Inflammatory macrophage (primary cell): ENCODE measurements at places on chromosomes 7 and 10.
A peak's percentile ranks its signal among the peaks of the same experiment; 100 is the strongest.

- DNase-seq = no peak
Observed at GRCh38 chr7:78895393-78895792, 558.1 kb downstream of the MAGI2 start.

DNA sequence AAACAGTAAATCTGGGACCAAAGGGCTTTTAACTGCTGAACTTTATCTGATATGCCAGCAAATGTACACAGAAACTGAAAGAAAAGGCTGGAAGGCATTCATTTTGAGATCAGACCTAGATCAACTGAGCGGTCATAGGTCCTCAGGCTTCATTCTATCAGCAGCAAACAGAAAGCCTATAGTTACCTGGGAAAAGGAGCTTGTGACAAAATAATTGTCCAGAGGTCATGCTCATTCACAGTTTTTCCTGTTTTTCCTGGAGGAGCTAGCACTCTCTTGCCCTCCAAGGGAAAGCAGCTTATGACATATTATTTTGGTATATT, 320.2 kb downstream of the AHR start:
- no peak for DNase-seq

GRCh38 chr7:127251036-127251464, 1.7 kb downstream of the GRM8 start:
- DNase-seq = no peak

GRCh38 chr7:37352974-37353948, 95.4 kb downstream of the ELMO1 start:
- DNase-seq = peak; percentile 39

DNA sequence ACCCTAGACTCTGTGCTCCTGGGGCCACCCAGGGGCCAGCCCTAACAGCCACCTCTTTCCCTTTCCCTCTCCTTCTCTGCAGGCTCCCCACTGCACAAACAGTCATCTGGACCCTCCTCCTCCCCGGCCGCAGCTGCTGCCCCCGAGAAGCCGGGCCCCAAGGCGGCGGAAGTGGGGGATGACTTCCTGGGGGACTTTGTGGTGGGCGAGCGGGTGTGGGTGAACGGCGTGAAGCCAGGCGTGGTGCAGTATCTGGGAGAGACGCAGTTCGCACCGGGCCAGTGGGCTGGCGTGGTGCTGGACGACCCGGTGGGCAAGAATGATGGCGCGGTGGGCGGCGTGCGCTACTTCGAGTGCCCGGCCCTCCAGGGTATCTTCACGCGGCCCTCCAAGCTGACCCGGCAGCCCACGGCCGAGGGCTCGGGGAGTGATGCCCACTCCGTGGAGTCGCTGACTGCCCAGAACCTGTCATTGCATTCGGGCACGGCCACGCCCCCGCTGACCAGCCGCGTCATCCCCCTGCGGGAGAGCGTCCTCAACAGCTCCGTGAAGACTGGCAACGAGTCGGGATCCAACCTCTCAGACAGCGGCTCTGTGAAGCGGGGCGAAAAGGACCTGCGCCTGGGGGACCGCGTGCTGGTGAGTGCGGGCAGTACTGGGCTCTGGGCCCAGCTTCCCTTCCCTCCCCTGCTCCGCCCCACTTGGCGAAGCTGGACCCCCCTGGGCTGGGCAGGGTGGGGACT, 49.3 kb downstream of the CLIP2 start:
- DNase-seq = no peak

DNA sequence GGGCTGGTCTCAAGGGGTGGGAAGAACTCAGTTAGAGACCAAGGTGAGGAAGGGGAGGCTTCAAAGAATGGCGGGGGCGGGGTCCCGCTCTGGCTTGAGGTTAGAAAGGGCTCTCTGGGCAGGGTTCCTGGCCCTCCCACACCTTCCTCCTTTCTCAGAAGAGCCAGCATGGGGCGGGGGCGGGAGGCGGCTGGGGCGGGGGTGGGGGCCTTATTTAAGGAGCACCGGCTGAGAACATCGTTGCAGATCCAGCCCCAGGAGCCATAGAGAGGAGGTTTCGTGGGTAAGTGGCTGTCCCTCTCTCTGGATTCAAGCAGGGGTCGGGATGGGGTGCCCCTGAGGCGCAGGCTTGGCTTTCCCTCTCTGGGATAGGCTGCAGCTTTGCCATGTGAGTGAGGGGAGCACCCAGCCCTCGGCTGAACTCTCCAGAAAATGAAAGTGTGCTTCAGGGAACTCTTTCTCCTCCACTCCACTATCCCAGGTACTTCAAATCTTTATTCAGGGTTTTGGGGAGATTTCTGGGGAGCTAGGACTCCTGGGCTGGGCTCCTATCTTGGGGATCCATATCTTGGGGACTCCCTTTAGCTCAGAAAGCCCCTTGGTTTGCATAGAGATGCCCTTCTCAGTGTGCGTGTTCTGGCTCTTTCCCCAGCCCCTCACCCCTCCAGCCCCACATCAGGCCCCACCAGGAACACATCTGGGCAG, 3.3 kb upstream of the CUEDC2 start:
- peak; percentile 81 for DNase-seq

GRCh38 chr7:20440472-20441105, 109.9 kb downstream of the ITGB8 start:
- peak; percentile 40 for DNase-seq

DNA sequence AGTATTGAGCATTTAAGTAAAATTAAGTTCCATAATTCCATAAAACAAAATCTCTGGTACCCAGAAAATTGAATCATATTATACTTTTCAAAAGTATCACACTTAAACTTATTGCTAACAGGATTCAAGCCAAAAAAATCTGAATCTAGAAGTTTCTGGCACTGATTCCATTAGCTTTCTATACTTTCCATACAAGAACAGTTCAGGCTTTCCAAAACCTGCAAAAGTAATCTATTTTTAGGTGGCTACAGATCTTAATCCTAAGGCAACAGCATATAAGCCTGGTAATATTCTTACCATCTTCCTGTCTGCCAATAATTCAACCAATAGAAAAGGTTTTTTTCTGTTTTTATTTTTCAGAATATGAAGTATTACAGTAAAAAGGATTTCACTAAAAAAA, 185.0 kb downstream of the CRPPA start:
- no peak for DNase-seq

- DNase-seq = peak; percentile 2
Observed at GRCh38 chr10:27568196-27569175, 64.4 kb downstream of the RAB18 start.

DNA sequence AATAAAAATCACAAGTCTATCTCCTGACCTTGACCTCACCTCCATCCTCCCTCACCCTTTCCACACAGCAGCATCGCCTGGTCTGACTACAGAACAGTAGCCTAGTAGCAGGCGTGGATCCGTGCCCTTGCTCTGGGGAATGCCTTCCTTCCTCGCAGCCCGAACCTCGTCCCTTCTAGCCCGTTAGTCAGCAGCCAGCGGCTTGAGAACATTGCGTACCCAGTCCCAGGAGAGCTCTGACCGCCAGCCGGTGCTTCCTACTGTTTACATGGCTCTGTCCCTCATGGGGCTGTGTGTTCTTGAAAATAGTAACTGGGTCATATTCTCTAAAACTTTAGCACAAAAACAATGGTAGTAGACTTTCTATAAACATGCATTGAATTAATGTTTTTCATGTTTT, 682.7 kb upstream of the IGFBP3 start:
- no peak for DNase-seq

DNA sequence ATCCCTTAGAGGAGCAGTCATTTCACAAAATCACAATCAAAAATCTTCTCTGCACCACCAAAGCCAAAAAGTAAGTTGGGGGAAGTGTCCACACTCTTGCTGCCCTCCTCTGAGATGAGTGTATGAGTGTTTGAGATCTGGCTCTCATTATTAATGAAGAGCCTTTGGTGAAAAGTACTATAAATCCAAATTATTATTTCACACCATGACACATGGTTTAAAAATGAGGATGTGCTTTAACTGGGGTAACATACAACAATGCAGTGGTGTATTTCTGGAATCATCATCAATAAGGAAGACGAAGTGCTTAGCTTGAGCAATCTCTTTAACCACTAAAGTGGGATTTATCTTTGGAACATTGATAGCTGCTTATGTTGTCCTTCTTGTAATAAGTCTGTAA, 114.2 kb upstream of the ADAM12 start:
- no peak for DNase-seq

DNA sequence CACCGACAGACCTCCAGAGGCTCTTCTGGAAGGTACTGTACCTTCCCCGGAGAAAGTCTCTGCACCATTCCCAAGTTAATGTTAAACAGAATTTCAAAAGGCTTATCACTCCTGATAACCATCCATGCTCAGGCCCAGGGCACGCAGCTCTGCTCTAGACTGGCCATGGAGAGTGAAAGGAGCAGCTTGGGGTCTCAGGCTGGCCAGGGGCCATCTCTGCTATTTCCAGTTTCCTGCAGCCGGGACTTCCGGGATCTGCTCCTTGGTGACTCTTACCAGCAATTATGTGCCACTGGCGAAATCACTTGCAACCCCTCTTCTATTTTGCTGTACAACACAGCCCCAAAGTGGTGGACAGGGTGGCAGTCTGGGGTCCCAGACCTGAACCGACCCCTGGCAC, 6.0 kb downstream of the CLDN15 start:
- no peak for DNase-seq

DNA sequence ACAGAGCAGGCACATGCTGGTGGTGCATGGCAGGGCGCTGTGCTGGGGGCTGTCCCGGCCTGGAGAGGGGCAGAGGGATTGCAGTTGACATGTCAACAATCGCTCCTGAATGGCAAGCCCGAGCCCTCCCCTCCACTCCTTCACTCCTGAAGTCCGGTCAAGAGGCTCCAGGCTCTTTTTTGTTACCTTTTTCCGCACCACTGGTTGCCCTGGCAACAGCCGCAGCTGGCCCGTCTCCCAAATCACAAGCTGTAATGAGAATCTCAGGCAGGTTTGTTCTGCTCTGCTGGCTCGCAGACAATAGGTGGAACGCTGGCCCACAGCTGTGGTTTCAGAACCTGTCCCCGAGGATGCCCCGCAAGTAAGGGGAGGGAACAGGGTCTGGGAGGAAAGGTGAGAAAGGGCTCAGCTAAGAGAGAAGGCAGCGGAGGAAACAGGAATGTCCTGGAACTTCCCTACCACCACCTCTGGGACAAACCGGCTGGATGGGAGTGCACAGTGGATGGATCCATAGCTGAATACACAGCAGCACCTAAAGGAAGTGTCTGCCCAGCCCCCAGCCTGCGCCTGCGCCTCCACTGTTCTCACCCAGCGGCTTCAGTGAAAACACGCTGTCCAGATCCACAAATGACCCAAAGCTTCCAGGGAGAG, 58.9 kb downstream of the CALML3 start:
- no peak for DNase-seq

DNA sequence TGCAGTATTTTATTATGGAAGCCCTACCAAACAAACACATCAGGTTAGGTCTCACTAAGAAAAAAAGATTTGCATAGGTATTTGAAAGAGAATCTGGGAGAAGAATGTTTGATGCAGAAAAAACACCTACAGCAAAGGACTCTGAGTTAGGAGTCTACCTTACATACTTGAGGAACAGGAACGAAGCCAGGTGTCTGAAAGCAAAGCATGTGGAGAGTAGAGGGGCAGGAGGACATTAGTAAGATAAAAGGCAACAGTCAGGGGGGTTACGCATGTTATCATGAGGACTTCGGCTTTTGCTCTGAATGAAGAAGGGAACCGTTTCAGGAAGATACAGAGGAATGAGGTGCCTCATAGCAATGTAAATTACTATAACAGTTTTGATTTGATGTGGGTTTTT, 87.9 kb upstream of the PTER start:
- no peak for DNase-seq

DNA sequence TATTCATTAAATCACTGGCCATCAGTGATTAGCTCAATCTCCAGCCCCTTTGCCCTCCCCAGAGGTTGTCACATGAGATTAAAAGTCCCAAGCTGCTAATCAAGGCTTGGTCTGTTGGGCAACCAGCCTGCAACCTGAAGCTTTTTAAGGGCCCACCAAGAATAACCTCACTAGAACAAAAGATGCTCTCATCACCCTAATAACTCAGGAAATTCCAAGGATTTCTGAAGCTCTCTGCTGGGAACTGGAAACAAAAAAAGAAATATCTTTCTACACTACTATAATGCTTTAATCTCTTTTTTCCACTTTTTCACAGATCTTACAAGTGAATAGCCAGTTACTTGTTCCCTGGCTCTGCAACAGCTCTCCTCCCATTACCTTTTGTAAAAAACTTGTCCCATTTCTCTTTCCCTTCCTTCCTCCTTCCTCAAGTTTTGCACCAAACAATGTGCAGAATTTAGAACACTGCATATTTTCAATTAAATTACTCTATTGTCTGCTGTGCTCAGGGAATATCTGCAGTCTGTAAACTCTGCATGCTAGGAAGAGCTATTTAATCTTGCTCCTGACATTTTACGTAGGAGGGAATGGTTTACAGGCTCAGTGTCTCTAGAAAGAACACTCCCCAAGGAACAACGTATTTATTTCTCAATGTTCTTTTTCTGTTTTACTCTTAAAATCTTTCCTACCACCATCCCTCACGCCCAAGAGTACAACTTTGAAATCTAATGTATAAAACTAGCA, 169.1 kb downstream of the IMMP2L start:
- DNase-seq = no peak

DNA sequence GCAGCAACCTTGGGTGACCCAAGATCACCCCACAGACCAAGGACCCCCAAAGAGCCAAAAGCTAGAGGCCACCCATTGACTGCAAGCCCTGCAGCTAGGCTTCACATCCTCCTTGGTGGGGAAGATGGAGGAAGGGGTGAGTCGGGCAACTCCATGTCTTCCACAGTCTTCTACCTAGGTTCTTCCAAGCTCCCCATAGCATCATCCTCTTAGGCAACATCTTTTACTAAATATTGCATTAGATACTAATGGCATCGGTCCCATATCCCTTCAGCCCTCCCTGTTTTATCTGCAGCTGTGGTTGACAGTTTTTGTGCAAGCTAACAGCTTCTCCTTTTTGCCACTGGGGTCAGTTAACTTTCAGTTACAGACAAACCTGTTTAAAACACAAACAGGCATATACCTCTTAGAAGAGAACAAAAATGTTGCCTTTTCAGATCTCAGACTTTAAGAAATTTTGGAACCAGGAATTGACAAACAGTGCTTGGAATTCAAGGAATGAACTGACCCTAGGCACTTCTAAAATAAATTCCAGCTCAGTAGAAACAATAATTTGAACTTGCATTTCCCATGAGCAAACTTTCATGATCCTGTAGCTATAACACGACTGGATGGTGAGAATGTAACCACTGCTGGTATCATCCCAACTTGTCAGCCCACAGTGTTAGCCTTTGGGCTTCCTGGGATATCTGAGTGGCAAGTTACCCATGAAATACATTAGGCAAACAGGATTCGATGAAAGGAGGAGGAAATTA, 33.9 kb upstream of the MSMB start:
- DNase-seq = peak; percentile 77
